ENCODE measurements at places on chromosomes 6 and 20. TPM values are rescaled to one million over a fixed set of nuclear protein-coding genes. Genes with fewer than 3 reads are reported as not detected.

GRCh38 chr6:112877134-112878100 is 530.3 kb downstream of the RFPL4B start:
- no peaks in the 10 kb centered on the region for H3K4me1 ChIP-seq
- no peaks in the 10 kb centered on the region for H3K36me3 ChIP-seq
- no peaks in the 10 kb centered on the region for H3K27me3 ChIP-seq
- no peak for DNase-seq

GRCh38 chr20:25020345-25020744 is 27.8 kb upstream of the APMAP start:
- H3K27me3 ChIP-seq, result no peaks in the 10 kb centered on the region
- H3K4me1 ChIP-seq, result peaks cover 14% of the 10 kb centered on the region
- no peak overlapping the region for H3K4me3 ChIP-seq

DNA sequence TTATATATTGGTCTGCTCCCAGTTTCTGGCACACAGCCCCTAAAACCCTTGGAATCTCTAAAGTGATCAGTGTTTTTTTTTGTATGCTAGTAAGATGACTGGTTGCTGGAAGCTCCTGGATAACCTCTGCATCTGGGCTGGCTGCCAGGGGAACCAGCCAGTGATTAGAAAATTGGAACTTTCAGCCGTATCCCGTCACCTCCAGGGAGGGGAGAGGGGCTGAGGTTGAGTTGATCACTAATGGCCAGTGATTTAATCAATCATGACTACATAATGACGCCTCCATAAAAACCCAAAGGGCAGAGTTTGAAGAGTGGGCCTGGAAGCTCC is 48.0 kb upstream of the NOP56 start:
- H3K36me3 ChIP-seq, result peaks cover 11% of the 10 kb centered on the region
- H3K4me3 ChIP-seq, result no peak overlapping the region
- peaks cover 9% of the 10 kb centered on the region for H3K27me3 ChIP-seq
- no peak overlapping the region for H3K27ac ChIP-seq
- H3K4me1 ChIP-seq, result no peaks in the 10 kb centered on the region
- no peak for DNase-seq

- peaks cover 6% of the 10 kb centered on the region for H3K36me3 ChIP-seq
- no peaks in the 10 kb centered on the region for H3K27me3 ChIP-seq
- DNase-seq, result no peak
- peaks cover 40% of the 10 kb centered on the region for H3K4me1 ChIP-seq
- peak overlapping the region; percentile 8 for H3K4me3 ChIP-seq
- H3K27ac ChIP-seq, result peak overlapping the region; percentile 8
Observed at GRCh38 chr20:47262008-47262364, 94.5 kb downstream of the ZMYND8 start.

GRCh38 chr20:23363257-23363649 is 1.3 kb downstream of the GZF1 start:
- no peaks in the 10 kb centered on the region for H3K27me3 ChIP-seq
- no peak for DNase-seq
- H3K4me3 ChIP-seq, result peak overlapping the region; percentile 89
- H3K36me3 ChIP-seq, result peaks cover 22% of the 10 kb centered on the region
- H3K27ac ChIP-seq, result peak overlapping the region; percentile 97

DNA sequence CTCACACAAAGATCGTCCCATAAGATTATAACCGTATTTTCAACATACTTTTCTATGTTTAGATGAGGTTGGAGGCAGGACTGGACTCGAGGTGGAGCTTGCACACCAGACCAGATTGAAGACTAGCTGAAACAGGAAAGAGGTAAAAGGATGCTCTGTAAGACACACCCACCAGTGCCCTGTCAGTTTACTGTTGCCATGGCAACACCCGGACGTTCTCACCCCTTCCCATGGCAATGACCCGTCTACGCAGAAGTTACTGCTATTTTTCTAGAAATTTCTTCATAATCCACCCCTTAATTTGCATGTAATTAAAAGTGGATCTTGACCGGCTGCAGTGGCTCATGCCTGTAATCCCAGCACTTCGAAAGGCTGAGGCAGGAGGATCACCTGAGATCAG is 13.6 kb upstream of the SRSF6 start:
- H3K4me3 ChIP-seq, result no peak overlapping the region
- no peaks in the 10 kb centered on the region for H3K36me3 ChIP-seq
- peaks cover 4% of the 10 kb centered on the region for H3K4me1 ChIP-seq
- DNase-seq, result no peak
- peaks cover 10% of the 10 kb centered on the region for H3K27me3 ChIP-seq

GRCh38 chr6:117677553-117678141 is 2.4 kb downstream of the NUS1 start:
- H3K27ac ChIP-seq, result peak overlapping the region; percentile 57
- DNase-seq, result no peak
- H3K4me1 ChIP-seq, result peaks cover 63% of the 10 kb centered on the region
- peaks cover 25% of the 10 kb centered on the region for H3K36me3 ChIP-seq
- H3K27me3 ChIP-seq, result no peaks in the 10 kb centered on the region

DNA sequence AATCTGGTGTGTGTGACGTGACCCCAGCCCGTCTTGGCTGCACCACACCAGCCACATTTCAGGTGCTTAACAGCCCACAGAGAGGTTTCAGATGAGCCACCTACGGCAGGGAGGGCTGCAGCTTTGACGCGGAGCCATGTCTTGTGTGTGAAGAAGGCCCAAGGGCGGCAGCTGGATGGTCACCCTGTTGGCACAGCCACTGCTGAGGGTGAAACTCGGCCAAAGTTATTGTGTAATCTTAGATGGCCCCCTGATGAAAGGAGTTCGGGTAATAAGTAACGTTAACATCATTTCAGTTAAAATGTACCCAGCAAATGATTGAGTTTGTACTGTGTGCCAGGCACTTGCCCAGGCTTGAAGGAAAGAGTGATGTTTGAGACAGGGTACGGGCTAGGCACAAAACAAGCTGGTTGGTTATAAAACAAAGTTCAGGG is 97.2 kb downstream of the SSR1 start:
- no peak for DNase-seq
- H3K27ac ChIP-seq, result no peak overlapping the region
- no peaks in the 10 kb centered on the region for H3K27me3 ChIP-seq
- H3K4me1 ChIP-seq, result peaks cover 5% of the 10 kb centered on the region
- H3K4me3 ChIP-seq, result no peak overlapping the region

- H3K4me1 ChIP-seq, result peaks cover 13% of the 10 kb centered on the region
- no peak overlapping the region for H3K4me3 ChIP-seq
- H3K27me3 ChIP-seq, result peaks cover 3% of the 10 kb centered on the region
- no peak overlapping the region for H3K27ac ChIP-seq
Observed at GRCh38 chr6:144104898-144105487, 9.6 kb upstream of the SF3B5 start.

GRCh38 chr6:136487759-136488425 is 62.3 kb downstream of the MAP7 start:
- H3K4me3 ChIP-seq, result no peak overlapping the region
- H3K27ac ChIP-seq, result no peak overlapping the region
- H3K27me3 ChIP-seq, result no peaks in the 10 kb centered on the region
- no peak for DNase-seq
- H3K4me1 ChIP-seq, result no peaks in the 10 kb centered on the region

GRCh38 chr6:55052846-55053245 is 121.5 kb upstream of the HCRTR2 start:
- H3K4me3 ChIP-seq, result no peak overlapping the region
- peaks cover 10% of the 10 kb centered on the region for H3K36me3 ChIP-seq
- peaks cover 4% of the 10 kb centered on the region for H3K4me1 ChIP-seq
- DNase-seq, result no peak

Gene BPIFB1
- total RNA-seq, result not detected

Gene FUT9
- total RNA-seq, result not detected

Gene ANKRD66
- total RNA-seq, result not detected

Gene KIFC1
- 52.9 TPM for total RNA-seq

Gene PCMT1
- 68.5 TPM for total RNA-seq

All from natural killer cell treated with Interleukin-12 subunit alpha and Interleukin-12 subunit beta and Interleukin-15 and Interleukin-18, amount 100 ng/mL, for 72 hours (primary cell).